ENCODE measurements at places on chromosomes 12 and 14. TPM values are rescaled to one million over a fixed set of nuclear protein-coding genes. Genes with fewer than 3 reads are reported as not detected.

The BMAL2 gene
- polyA plus RNA-seq, result 5.9 TPM

The LRP1-AS gene
- not detected for polyA plus RNA-seq

GRCh38 chr12:6958609-6959057 is 7.5 kb downstream of the PTPN6 start:
- DNase-seq, result no peak

DNA sequence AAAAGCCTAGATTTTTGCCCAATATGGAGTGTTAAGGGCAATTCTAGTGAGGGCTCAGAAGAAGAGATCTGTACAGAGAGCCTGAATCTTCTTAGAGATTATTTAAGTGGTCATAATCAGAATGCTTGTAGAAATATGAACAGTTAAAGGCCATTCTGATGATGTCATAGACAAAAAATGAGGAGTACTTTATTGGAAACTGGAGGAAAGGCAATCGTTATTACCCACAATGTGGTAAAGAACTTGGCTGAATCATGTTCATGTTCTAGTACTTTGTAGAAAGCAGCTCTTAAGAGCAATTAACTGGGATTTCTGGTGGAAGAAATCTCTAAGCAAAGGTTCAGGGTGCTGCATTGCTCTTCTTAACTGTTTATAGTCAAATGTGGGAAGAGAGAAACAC is 36.4 kb upstream of the SYT10 start:
- DNase-seq, result no peak

DNA sequence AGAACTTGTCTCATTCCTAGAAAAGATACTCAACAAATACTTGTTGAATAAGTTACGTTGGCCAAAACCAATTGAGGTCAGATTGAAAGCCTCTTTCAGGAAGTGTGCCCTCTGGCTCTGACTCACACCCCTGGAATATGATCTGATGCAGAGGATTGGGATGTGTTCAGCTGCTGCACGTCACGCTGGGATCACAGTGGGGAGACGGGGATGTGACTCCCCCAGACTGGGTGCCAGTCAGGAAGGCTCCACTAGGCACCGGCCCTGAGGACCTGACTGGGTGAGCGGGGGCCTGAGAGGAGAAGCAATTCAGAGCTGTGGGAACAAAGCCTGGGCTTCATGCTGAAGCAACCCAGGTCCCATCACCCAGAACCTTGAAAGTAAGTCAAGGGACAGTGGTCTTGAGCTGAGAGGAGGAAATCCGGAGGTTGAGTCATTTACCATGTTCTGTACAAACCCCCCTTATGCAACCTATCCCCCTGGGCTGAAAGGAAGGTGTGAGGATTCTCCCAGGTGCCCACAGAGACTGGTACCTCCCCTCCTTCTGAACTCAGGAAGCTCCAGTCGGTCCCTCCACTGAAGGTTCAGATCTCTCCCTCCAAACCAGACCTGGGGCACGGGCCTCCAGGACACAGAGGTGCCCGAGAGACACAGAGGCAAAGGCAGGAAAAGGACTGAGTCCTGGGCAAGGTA is 3.9 kb downstream of the CEBPE start:
- DNase-seq, result peak; percentile 67

DNA sequence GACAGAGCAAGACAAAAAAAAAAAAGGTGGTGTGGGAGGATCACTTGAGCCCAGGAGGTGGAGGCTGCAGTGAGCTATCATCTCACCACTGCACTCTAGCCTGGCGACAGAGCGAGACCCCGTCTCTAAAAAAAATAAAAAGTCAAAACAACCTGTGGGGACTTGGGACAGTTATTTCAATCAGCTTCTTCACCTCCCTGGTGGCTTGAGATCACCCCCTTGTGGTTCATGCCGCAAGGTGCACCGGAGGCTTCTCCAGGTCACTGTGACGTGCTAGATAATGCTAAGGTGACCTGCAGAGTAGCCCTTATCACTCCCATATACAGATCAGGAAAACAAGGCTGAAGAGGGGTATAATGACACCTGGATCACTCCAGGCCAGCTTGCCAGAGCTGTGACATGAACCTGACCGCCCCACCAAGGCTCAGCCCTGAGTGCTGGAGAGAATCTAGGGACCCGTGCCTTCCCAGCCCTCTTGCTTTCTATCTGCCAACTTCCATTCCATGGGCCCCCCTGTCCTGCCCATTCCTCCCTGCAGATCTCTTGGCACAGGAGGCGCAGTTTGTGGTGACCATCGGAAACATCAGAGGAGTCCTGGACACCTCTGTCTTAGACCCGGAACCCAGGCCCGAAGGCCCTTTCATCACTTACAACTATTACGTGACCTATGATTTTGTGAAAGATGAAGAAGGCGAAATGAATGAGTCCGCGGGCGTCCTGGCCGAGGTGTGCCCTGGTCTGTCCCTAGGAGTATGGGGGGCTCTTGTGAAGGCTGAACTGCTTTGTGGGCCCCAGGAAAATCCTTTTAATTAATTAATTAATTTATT is 8.1 kb downstream of the LRRC43 start:
- DNase-seq, result peak; percentile 75

DNA sequence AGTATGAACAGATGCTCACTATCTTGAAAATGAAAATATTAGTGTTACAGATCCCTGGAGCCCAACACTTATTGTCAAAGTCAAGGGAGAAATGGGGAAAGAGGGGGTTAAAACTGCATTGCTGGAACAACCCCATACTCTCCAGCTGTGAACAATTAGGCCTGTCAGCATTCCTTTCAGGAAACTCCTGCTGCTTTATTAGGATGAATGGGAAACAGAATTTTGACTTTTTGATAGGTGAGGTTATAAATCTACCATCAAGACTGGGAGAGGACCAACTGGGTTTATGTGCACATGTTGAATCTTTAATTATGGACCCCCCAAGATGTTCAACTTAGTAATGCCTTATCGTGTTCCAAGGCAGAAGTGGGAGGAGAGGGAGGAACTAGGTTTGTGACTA is 85.0 kb downstream of the TMTC1 start:
- no peak for DNase-seq

DNA sequence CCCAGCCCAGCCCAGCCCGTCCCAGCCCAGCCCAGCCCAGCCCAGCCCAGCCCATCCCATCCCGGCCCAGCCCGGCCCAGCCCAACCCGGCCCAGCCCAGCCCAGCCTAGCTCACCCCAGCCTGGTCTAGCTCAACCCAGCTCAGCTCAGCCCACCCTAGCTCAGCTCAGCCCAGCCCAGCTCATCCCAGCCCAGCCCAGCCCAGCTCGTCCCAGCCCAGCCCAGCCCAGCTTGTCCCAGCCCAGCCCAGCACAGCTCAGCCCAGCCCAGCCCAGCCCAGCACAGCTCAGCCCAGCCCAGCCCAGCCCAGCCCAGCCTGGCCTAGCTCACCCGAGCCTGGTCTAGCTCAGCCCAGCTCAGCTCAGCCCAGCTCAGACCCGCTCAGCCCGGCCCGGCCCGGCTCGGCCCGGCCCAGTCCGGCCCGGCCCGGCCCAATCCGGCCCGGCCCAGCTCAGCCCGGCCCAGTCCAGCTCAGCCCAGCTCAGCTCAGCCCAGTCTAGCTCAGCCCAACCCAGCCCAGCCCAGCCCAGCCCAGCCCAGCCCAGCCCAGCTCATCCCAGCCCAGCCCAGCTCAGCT is 184.7 kb downstream of the TMEM121 start:
- no peak for DNase-seq

- DNase-seq, result peak; percentile 59
Measured at GRCh38 chr12:82880442-82880901, 193.8 kb downstream of the TMTC2 start.

DNA sequence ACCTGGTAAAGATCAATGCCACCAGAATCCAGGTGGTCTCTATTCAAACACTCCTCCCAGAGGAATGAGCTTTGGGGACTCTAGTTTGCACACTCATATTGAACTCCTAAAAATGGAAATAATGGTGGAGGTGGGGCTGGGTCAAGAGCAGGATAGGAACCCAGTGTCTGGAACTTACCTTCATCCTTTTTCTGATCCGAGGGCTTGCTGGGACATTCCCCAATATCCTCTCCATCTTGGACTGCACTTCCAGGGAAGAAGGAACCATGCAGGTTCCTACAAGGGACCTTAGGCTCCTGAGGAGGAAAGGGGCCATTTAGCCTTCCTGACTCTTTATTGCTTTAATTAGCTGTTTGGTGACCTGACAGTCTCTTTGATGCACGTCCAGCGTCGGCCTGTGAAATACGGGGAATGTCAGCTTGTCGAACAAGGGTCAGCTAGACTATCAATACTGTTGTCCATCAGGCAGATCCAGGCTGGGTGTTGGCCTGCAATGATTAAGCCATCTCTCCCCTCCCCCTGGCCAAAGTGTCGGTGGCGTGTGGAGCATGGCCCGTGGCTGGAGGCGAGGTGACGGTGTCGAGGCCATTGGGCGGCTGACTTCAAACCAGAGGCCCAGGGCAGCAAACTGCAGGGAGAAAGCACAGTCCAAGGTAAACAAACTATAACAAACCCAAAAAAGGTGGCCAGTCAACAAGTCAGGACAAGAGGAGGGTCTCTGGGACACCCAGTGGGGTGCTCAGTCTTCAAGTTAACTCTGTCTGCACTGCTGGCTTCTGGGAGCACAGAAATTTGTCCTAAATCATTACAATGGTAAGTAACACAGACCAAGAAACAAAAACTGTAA is 405.2 kb upstream of the TBX3 start:
- DNase-seq, result no peak

DNA sequence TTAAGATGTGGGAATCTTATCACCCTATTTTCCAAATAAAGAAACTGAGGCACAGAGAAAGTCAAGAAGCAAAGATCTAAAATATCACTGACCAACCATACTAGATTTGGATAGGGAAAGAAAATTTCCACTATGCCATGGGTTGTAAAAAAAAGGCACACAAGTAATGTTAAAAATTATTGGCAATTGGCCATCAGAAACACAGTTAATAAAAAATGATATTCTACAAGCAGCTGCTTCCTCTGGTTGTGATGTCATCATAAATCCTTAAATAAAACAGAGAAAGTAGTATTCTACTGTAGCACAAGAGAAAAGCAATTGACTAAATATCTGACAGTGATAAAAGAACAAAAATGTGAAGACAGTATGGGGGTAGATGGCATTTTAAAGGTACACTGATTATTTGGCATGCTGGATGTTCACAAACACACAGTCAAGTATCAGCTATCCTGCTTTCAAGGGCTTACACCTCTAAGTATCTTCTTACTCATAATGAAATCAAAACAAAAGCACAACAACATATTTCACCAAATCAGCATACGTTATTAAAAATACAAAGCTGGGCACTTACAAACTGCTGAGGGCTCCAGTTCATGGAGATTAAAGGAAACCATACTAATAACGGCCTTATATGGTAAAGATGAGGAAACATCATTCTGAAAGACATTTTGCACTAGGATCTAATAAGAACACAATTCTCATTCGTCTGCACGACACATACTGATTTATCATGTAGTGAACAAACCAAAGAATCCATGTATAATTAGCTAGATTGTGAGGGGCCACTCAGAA is 45.7 kb downstream of the CORO1C start:
- DNase-seq, result peak; percentile 92

- no peak for DNase-seq
Measured at GRCh38 chr12:128455851-128456250, 188.9 kb downstream of the TMEM132C start.

DNA sequence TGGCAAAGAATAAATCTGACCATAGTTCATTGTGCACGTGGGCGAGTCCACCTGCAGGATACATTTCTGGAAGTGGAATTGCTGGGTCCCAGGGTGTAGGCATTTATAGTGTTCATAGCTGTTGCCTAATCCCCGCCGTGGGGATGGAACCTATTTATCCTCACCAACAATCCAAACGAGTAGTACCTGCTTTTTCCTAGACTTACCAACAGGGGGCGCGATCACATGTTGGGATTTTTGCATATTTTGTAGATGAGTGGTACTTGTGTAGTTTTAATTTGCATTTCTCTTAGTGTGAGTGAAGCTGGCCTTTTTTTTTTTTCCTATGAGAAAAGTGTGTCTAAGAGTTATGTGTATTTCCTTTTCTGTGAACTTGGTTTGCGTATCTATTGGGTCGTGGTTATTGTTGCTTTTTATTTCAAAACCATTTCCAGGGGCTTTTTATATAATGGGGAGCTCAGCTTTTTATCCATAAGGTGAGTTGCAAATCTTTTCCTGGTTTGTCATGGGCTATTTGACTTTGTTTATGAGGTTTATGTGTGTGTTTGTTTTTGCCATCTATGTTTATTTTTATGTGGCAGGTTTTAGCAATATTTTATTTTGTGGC is 67.2 kb downstream of the CCDC92 start:
- DNase-seq, result peak; percentile 73

DNA sequence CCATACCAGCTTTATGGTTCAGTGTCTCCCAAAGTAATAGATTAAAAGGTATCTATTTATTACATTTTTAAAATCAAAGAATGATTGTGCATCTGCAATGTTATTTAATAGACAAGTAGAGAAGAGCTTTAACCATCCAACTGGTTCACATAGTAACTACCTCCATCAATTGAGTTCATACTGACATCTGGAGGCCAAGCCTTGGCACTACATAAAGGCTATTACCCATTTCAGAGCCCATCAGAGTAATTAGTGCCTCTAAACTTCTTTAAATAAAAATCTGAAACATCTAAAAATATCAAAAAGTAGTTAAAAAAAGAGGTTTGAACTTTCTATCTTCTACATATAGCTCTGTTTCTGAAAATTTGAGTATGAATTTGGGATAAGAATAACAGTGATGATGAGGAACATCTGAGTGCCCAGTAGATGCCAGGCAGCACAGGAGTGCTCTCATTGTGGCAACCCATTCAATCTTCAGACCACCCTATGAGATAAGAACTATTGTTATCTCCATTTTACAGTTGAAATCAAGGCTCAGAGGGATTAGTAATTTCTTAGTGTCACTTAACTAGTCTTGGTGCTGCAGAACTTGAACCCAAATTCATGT is 132.9 kb upstream of the DAAM1 start:
- DNase-seq, result peak; percentile 48

Data from endothelial cell of umbilical vein (primary cell).